SK-MEL-5 (cell line): ENCODE measurements at places on chromosomes 11 and 22.

- no peak for DNase-seq
These were observed 1130.3 kb upstream of the CNTN5 start for GRCh38 chr11:97890466-97890865.

GRCh38 chr11:2512431-2513407 lies 67.9 kb downstream of the KCNQ1 start:
- no peak for DNase-seq

DNA sequence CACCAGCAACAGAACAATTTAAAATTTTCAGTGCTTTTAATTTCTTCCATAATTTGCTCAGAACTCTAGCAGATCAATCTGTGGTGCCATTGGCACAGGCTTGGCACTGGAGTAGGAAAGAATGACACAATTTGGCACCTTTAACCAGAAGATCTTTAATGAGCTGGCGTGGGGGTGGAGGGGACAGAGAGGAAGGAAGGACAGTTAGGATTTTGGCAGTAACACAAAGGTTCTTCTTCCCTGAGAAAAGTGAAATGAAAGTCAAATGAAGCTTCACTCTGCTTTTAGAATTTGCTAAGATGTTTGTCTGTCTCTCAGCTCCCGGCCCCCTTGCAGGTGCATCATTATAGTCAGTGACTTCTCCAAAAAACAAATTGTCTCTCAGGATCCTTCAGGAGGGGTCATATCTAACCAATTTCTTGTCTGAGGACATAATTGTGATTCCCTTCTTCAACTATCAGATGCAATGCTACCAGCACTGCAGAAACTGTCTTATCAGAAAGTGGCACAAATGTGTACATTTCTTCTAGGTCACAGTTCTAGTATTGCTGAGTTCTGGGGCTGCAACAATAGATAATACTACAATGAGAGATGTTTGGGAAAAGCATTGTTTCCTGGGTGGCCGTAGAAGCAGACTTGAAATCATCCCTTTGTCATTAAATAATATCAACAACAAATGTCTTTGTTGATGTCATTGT lies 66.8 kb downstream of the CSTPP1 start:
- DNase-seq, result no peak

DNA sequence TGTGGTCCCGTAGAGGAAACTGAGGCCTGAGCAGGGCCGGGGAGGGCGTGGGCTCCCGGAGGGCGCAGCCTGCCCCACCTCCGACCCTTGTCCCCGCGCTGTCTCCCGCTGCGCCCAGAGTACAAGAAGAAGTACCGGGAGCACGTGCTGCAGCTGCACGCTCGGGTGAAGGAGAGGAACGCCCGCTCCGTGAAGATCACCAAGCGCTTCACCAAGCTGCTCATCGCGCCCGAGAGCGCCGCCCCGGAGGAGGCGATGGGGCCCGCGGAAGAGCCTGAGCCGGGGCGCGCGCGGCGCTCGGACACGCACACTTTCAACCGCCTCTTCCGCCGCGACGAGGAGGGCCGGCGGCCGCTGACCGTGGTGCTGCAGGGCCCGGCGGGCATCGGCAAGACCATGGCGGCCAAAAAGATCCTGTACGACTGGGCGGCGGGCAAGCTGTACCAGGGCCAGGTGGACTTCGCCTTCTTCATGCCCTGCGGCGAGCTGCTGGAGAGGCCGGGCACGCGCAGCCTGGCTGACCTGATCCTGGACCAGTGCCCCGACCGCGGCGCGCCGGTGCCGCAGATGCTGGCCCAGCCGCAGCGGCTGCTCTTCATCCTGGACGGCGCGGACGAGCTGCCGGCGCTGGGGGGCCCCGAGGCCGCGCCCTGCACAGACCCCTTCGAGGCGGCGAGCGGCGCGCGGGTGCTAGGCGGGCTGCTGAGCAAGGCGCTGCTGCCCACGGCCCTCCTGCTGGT lies 1.9 kb downstream of the NLRP6 start:
- no peak for DNase-seq

DNA sequence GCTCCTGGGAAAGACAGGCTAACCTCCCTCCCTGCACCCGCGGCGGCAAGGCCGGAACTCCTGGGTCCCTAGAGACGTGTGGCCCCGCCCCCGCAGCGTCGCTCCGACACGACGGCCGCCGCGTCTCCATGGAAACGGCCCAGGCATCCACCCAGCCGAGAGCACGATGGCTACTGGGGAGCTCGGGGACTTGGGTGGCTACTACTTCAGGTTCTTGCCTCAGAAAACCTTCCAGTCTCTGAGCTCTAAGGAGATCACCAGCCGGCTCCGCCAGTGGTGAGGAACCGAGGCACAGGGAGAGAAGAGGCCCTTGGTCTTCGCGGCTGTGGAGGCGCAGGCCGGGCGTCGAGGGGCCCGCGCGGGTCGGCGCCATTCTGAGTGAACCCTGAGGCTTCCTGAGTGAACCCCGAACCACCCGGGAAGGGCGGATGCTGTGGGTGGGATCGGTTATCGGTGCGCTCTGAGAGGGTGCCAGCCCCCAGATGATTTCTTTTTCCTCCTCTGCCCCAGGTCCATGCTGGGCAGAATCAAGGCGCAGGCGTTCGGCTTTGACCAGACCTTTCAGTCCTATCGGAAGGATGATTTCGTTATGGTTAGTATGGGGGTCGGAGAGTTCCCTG lies at the start of gene CFAP300:
Gene CFAP300, plus strand, starts transcription at position 133 of the 620 bp plus-strand sequence. Its CDS starts 34 bp downstream, at position 167.
- DNase-seq, result no peak

DNA sequence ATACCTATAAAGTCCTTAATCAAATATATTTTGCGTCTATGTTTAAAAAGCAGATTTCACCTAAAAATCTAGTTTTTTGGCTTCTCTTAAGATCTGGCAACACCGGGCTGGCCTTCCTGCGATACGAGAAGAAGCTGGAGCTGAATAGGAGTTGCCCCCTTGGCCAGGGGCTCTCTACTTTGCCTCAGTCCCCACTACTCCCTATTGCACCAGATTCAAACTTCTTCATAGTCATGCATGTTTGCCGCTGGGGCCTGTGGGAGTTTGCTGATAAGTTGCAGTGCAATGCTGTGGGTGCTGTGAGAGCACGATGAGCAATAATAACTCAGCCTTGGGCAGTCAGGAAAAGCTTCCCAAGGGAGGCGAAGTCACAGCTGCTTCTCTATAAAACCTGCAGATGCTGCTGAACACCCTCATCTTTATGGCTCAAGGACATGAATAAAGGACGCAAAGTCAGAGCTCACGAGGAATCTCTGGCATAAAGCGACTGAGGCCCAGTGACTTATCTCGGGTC lies 15.2 kb upstream of the EIF3D start:
- DNase-seq, result no peak

GRCh38 chr11:47514825-47515647 lies 37.9 kb downstream of the CELF1 start:
- no peak for DNase-seq

DNA sequence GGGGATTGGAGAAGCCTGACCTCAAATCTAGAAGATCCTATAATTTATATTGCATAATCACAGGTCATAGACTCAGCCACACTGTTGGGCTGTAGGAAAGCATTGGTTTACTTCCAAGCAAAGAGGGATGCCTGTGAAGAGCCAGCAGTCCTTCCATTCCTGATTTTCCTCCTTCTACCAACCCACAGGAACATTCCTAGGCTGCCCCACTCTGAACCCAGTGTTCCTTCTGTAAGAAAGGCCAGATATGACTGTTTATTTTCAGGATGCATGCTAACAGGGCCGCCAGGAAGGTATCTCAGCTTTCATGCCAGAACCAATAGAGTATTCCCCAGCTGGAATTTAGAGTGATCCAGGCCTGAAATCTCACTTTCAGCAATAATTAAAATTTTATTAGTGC lies 197.1 kb downstream of the ETS1 start:
- no peak for DNase-seq

DNA sequence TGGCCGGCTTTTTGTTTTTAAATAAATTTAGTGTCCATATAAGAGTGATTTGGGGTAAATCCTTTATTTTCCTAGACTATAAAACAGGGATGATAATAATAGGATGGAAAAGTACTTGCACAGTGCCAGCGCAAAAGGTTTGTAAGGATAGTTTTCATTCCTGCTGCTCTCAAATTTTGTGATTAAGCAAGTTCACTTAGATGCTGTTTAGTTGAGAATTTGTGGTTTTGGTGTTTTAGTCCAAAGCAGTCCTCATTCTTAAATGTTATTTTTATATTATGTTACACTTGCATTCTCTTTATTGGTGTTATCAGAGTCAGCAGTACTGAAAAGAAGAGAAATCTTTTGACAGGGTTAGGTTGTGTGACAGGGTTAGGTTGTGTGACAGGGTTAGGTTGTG lies 47.9 kb downstream of the PPP6R3 start:
- no peak for DNase-seq

GRCh38 chr22:47193606-47194329 lies 431.3 kb downstream of the TBC1D22A start:
- no peak for DNase-seq

DNA sequence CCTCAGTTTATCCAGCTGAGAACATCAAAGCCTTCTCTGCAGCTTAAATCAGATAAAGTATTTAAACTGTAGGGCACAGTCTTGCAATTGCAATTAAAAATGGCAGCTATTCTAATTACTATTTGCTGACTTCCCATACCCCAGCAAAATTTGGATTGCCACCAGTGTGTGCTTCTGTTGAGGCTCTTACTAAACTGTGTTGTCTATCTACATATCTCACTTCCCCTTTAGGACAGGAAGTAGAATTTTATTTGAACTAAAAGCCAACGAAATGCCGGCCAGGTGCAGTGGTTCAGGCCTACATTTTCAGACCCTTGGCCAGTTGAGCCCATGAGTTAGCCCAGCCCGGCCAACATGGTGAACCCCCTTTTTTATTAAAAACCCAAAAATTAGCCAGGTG lies 7.1 kb downstream of the SAA4 start:
- no peak for DNase-seq

GRCh38 chr11:85483861-85484260 lies 143.3 kb downstream of the DLG2 start:
- DNase-seq, result no peak

- DNase-seq, result no peak
These were observed 30.1 kb upstream of the OAF start for GRCh38 chr11:120180551-120181232.

GRCh38 chr11:8192016-8192895 lies 23.4 kb upstream of the RIC3 start:
- peak; percentile 80 for DNase-seq

DNA sequence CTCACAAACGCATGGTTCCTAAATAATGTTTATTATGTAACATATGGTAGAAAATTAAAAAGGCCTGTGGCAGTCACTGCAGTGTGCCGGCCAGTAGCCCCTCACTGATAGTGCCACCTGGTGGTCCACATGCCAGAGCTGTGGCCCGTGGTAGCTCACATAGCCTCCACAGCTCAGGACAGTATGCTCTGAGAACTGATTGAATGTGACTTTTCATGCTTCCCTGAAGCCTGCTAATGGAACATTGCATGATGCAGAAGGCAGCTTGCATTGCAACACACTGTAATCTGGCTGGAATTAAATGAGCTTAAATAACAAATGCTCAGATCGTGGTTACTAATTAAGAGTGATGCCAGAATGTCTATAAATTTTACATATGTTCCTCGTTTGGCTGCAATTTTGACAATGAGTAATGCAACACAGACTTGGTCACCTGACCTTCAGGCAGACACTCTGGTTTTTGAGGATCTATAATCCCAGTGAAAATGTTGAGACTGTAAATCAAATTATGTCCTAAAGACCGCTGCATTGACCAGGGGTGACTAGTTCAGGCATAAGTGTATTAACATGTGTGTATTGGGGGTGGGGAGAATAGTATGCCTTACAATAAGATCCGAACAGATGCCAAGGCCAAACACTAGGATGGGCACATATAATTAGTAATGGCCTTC lies 566.4 kb downstream of the METTL15 start:
- peak; percentile 39 for DNase-seq

DNA sequence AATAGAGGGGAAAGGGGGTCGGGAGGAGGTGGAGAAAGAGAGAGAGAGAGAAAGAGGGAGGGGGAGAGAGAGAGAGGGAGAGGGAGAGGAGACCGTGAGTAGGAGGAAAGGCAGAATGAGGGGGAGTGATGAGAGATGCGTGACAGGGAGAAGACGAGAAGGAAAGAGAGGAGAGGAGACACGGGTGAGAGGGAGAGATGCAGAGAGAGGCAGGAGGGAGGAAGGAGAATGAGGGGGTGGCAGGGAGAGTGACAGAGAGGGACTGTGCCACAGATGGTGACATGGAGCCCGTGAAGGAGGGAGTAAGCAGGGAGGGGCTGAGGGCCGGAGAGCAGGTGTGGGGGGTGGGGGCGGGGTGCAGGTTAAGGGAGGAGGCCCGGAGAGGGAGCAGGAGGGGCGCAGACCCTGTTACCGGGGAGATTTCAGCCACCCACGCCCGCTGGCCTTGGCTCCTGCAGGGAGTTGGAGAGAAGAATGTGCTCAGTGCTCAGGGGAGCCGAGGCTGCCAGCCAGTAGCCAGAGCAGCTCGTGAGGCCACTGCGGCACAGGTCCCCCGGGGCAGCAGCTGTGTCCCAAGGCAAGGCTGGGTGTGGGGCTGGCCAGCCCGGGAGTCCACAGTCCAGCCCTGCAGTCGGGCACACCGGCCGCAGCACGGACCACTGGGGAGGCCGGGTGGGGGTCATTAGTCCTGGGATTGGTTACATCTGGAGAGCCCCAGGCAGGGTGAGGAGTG lies at the start of gene SSTR3:
Gene SSTR3, minus strand, starts transcription at position 304 of the 733 bp plus-strand sequence. CDS start 4,674 bp downstream, outside the sequence.
- DNase-seq, result no peak
